ENCODE measurements at places on chromosomes 11 and 22. TPM values are rescaled to one million over a fixed set of nuclear protein-coding genes. Genes with fewer than 3 reads are reported as not detected.

DNA sequence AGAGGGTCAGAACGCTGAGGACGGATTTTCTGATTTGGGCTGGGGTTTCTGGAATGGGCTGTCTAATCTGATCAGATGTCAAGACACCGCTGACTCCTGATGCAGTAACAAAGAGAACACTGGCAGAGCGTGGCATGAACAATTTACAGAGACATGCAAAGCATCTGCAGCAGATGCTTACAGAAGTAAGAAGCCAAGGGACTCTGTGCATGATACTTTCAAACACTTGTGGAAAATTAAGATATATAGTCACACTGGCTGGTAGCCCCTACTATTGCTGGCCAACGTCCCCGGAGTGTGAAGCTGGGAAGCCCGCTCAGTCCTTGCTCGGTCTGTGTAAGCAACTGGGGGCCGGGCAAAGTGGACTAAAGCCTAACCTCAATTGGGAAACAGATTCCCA, 903.7 kb downstream of the BRD1 start:
- DNase-seq = no peak

The CARD18 gene
- not detected for polyA plus RNA-seq

The UBQLNL gene
- 0.05 TPM for polyA plus RNA-seq

- DNase-seq = no peak
Measured at GRCh38 chr11:8503910-8504364, 90.1 kb downstream of the STK33 start.

GRCh38 chr11:16603890-16604793, 134.3 kb upstream of the C11orf58 start:
- peak; percentile 49 for DNase-seq
